Activated CD4-positive, alpha-beta memory T cell treated with anti-CD3 and anti-CD28 coated beads, Interleukin-2, amount 10 ng/mL, durations not matched to agents 7 days and 5 days (primary cell): ENCODE measurements at places on chromosomes 3 and 15. TPM values are rescaled to one million over a fixed set of nuclear protein-coding genes. Genes with fewer than 3 reads are reported as not detected.

GRCh38 chr3:63022114-63022513 lies 146.9 kb upstream of the CADPS start:
- no peaks in the 10 kb centered on the region for H3K36me3 ChIP-seq
- DNase-seq, result no peak
- no peaks in the 10 kb centered on the region for H3K27me3 ChIP-seq
- H3K4me3 ChIP-seq, result no peak overlapping the region
- no peak overlapping the region for H3K27ac ChIP-seq
- H3K4me1 ChIP-seq, result no peaks in the 10 kb centered on the region

DNA sequence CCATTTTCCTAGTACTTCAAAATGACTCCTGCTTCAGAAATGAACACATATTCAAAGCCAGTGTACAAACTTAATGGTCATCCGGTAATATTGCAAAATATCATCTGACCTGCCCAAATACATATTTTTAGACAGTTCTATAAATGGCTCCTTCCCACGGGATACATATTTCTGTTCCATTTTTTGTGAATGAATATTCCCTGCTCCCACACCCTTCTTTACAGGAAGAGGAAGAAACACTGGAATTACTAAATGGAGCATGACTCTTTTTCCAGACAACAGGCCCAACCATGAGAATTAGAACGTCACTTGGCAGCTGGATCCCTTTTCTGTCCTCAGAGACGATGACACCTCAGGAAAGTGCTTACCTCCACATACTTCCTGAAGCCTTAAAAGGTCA lies 38.0 kb upstream of the CBLB start:
- H3K4me3 ChIP-seq, result no peak overlapping the region
- no peak overlapping the region for H3K27ac ChIP-seq
- H3K36me3 ChIP-seq, result peaks cover 3% of the 10 kb centered on the region
- no peak for DNase-seq
- H3K4me1 ChIP-seq, result peaks cover 2% of the 10 kb centered on the region

GRCh38 chr15:52559575-52559974 lies 9.3 kb downstream of the ARPP19 start:
- peak overlapping the region; percentile 89 for H3K27ac ChIP-seq
- H3K4me3 ChIP-seq, result peak overlapping the region; percentile 21
- H3K4me1 ChIP-seq, result peaks cover 75% of the 10 kb centered on the region
- peaks cover 41% of the 10 kb centered on the region for H3K36me3 ChIP-seq

Gene SYNM
- total RNA-seq, result 5.7 TPM

DNA sequence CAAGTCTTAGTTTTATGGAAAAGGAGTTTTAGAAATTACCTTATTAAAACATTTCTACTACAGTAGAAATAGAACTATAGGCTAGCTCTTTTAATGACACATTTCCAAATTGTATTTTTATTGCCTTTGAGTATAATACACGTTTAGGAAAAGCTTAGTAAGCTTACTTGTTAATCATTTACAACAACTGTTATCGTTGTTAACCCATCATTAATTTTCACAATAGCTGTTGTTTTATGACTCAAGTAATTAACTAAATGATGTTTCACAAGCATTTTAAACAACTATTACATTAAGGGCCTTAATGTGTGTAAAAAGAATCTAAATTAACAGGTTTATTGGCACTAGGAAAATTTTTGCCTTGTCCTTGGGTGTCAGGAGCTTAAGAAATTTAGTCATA lies 120.5 kb upstream of the THRB start:
- H3K4me3 ChIP-seq, result no peak overlapping the region
- H3K4me1 ChIP-seq, result no peaks in the 10 kb centered on the region
- no peaks in the 10 kb centered on the region for H3K27me3 ChIP-seq

DNA sequence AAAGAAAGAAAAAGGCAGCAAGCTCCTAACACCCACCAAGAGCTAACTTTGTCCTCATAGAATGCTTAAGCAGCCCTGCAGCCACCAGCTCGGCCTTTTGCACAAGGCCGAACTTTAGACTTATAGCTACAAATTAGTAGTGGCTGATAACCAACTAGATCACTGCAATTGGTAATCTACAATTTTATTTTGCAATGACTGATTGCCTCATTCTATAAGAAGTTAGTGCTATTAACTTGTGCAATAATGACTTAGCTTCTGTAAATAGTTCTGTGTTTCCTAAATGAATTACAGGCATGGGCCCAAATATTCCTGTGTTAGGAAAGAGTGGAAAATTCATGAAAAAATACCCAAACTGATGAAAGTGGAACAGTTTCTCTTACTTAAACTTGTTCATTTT lies 284.8 kb upstream of the CFAP20DC start:
- H3K27me3 ChIP-seq, result no peaks in the 10 kb centered on the region
- DNase-seq, result no peak
- H3K27ac ChIP-seq, result no peak overlapping the region
- H3K36me3 ChIP-seq, result peaks cover 2% of the 10 kb centered on the region

DNA sequence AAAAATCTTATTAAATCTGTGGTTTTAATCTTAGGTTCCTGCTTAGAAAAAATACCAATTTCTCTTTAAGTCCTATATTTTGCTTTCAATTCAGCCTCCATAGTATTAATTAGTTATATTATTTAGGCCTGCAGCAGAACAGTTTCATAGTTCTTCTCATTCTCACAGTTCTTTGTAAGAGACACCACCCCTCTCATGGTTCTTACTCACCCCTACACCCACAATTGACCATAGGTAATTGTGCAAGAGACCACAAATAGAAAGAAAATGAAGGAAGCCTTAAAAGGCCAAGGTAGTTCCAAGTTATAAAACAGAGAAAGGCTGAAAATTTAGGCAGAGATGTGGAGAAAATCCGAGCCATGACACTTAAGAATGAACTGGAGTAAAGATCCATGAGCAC lies 415.3 kb downstream of the TIGIT start:
- H3K36me3 ChIP-seq, result no peaks in the 10 kb centered on the region
- H3K4me1 ChIP-seq, result peaks cover 5% of the 10 kb centered on the region
- H3K27me3 ChIP-seq, result no peaks in the 10 kb centered on the region
- H3K4me3 ChIP-seq, result no peak overlapping the region
- no peak for DNase-seq

Gene CD96
- 338 TPM for total RNA-seq

- H3K4me3 ChIP-seq, result no peak overlapping the region
- peaks cover 7% of the 10 kb centered on the region for H3K36me3 ChIP-seq
- no peak overlapping the region for H3K27ac ChIP-seq
- H3K27me3 ChIP-seq, result peaks cover 14% of the 10 kb centered on the region
- DNase-seq, result no peak
Observed at GRCh38 chr3:172746475-172746874, 4.1 kb upstream of the ECT2 start.

Gene AADACL2
- not detected for total RNA-seq

GRCh38 chr3:136804141-136804540 lies 14.8 kb upstream of the SLC35G2 start:
- no peaks in the 10 kb centered on the region for H3K36me3 ChIP-seq
- no peak overlapping the region for H3K4me3 ChIP-seq
- H3K4me1 ChIP-seq, result peaks cover 4% of the 10 kb centered on the region
- no peak for DNase-seq
- H3K27ac ChIP-seq, result no peak overlapping the region
- no peaks in the 10 kb centered on the region for H3K27me3 ChIP-seq

- no peak overlapping the region for H3K27ac ChIP-seq
- peaks cover 11% of the 10 kb centered on the region for H3K27me3 ChIP-seq
- H3K36me3 ChIP-seq, result no peaks in the 10 kb centered on the region
- DNase-seq, result no peak
Observed at GRCh38 chr15:66655511-66655910, 46.5 kb upstream of the SMAD6 start.

GRCh38 chr3:193822492-193823212 lies 229.6 kb downstream of the OPA1 start:
- no peaks in the 10 kb centered on the region for H3K36me3 ChIP-seq
- H3K4me1 ChIP-seq, result peaks cover 2% of the 10 kb centered on the region
- no peak for DNase-seq

Gene SKOR1
- total RNA-seq, result 0.23 TPM

GRCh38 chr3:134404366-134404885 lies 30.2 kb upstream of the AMOTL2 start:
- no peak overlapping the region for H3K4me3 ChIP-seq
- peaks cover 73% of the 10 kb centered on the region for H3K27me3 ChIP-seq
- no peaks in the 10 kb centered on the region for H3K4me1 ChIP-seq
- H3K36me3 ChIP-seq, result no peaks in the 10 kb centered on the region
- no peak for DNase-seq
- no peak overlapping the region for H3K27ac ChIP-seq

- no peak for DNase-seq
- H3K36me3 ChIP-seq, result no peaks in the 10 kb centered on the region
- H3K27ac ChIP-seq, result no peak overlapping the region
- no peak overlapping the region for H3K4me3 ChIP-seq
- H3K4me1 ChIP-seq, result no peaks in the 10 kb centered on the region
Observed at GRCh38 chr3:169103951-169104941, 559.3 kb downstream of the MECOM start.

DNA sequence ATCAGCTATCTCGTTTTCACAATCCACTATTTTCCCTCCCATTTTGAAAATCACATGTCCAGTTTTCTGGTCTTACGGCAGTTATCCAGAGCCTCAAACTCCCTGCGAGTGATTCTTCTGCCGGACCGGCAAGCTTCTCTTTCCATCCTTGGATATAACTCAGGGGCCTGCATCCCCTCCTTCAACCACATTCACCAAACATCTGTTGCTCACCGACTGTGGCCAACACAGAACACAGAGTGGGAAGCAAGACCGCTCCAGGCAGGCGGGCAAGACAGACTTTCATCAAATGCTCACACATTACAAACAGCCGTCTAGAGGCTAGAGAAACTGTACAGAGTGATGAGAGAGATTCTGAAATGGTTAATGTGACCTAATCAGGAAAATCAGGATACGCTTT lies 7.6 kb upstream of the SLC12A8 start:
- DNase-seq, result no peak
- H3K27ac ChIP-seq, result no peak overlapping the region
- no peak overlapping the region for H3K4me3 ChIP-seq
- H3K36me3 ChIP-seq, result no peaks in the 10 kb centered on the region

DNA sequence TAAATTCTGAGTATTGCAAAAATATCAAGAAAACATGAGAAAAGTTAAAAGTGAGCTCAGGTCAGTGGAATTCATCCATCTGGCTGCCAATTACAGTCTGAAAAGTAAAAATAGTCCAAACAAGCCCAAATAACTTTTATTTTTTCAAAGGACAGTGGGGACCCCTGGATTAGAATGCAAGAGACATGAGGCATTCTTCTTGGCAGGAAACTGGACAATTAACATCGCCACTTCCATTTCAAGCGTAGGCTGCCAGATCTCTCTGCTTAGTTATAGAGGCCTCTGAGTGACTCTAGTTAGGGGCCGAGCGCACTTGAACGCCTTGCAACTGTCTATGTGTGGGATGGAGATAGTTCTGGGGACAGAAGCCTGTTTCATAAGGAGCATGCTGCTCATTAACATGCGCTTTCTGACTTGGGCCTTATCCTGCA lies 189.1 kb downstream of the GHSR start:
- no peaks in the 10 kb centered on the region for H3K27me3 ChIP-seq
- H3K4me3 ChIP-seq, result no peak overlapping the region
- peaks cover 4% of the 10 kb centered on the region for H3K4me1 ChIP-seq

GRCh38 chr3:120879411-120879810 lies 28.6 kb upstream of the STXBP5L start:
- no peaks in the 10 kb centered on the region for H3K36me3 ChIP-seq
- no peak overlapping the region for H3K27ac ChIP-seq
- no peak for DNase-seq
- H3K4me1 ChIP-seq, result no peaks in the 10 kb centered on the region
- peaks cover 2% of the 10 kb centered on the region for H3K27me3 ChIP-seq

DNA sequence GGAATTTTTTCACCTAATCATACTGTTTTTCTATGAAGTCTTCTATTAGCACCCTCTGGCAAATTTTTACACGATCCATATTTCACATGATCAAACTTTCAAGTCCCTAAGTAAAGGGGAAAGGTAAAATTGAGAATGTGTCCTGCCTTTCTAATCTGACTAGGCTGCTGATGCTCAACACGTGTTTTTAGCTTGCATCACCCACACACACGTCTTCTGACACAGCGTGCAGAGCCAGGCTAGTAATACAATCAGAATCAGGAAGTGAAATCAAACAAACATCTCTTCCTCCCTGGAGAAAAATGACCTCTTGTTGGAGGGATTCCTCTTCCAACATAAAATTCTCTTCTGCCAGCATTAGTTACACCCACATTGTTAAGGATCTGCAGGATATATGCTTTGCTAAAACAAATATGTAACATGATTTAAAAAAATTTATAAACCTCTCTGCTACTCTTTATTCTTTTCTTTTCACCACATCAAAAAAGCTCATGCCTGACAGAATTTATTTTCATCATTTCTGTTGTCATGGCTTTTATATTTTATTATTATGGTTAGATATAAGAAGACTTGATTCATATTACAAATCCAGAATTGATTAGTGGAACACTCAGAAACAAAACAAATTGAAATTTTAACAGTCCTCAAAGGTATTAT lies 122.4 kb downstream of the RAP2B start:
- no peak overlapping the region for H3K4me3 ChIP-seq
- peaks cover 3% of the 10 kb centered on the region for H3K36me3 ChIP-seq
- peak; percentile 45 for DNase-seq
- H3K27me3 ChIP-seq, result no peaks in the 10 kb centered on the region
- H3K27ac ChIP-seq, result peak overlapping the region; percentile 67
- H3K4me1 ChIP-seq, result peaks cover 40% of the 10 kb centered on the region

Gene LRRC57
- 23.5 TPM for total RNA-seq

GRCh38 chr15:92149029-92149428 lies 244.7 kb upstream of the ST8SIA2 start:
- H3K4me3 ChIP-seq, result no peak overlapping the region
- DNase-seq, result no peak
- no peak overlapping the region for H3K27ac ChIP-seq
- H3K4me1 ChIP-seq, result no peaks in the 10 kb centered on the region

Gene ZNF385D
- total RNA-seq, result not detected

Gene GOLGA6D
- total RNA-seq, result not detected

Gene TGFBR2
- total RNA-seq, result 60.8 TPM

DNA sequence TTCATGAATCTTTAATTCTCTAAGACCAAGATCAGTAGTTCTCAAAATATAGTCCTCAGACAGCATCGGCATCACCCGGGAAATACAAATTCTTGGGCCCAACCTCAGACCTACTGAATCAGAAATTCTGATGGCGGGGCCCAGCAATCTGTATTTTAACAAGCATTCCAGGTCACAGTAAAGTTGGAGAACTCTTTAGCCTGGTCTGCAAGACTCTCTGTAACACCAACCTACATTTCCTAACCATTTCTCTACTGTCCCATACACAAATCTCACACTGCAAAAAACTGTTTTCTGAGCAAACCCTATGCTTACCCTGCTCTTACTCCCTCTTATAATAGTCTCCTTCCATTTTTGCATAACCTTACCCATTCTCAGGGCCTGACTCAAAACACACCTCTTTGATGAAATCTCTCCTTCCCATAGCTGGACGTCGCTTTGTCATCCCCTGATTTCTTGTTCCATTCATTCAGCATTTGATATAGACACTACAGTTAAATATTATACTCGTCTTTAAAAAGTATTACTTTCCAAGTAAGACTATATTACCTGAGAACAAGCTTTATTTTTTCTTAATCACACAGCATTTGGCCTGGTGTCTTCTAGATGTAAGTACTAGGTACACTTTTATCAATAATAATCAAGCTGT lies 83.3 kb upstream of the MYO5C start:
- peak overlapping the region; percentile 72 for H3K27ac ChIP-seq
- no peak overlapping the region for H3K4me3 ChIP-seq
- H3K27me3 ChIP-seq, result no peaks in the 10 kb centered on the region
- DNase-seq, result no peak
- H3K4me1 ChIP-seq, result peaks cover 23% of the 10 kb centered on the region

- peaks cover 17% of the 10 kb centered on the region for H3K4me1 ChIP-seq
- DNase-seq, result no peak
- H3K27me3 ChIP-seq, result no peaks in the 10 kb centered on the region
- no peak overlapping the region for H3K27ac ChIP-seq
- no peak overlapping the region for H3K4me3 ChIP-seq
Observed at GRCh38 chr3:189570916-189571315, 60.3 kb upstream of the TP63 start.
